Pons (tissue), 1 donor: ENCODE measurements at places on chromosomes 1 and 21.

DNA sequence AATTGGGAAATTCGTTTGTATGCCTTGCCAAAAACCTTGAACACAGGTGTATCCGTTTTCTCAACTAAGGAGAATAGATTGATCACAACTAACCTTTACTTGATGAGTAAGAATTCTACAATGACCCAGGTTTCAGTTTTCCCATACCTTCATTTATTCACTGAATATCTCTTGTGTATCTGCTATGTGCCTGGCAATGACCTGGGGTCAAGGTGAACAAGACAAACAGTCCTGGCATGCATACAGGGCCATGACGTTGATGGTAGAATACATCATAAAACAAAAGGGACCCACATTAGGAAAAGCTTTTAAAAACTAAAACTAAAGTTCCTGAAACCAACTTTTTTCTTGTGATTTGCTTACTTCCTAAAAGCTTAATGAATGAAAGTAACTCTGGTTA is 32.1 kb upstream of the EXOSC10 start:
- no peak for DNase-seq

- DNase-seq, result no peak
Measured at GRCh38 chr1:173411835-173412742, 65.0 kb upstream of the PRDX6 start.

DNA sequence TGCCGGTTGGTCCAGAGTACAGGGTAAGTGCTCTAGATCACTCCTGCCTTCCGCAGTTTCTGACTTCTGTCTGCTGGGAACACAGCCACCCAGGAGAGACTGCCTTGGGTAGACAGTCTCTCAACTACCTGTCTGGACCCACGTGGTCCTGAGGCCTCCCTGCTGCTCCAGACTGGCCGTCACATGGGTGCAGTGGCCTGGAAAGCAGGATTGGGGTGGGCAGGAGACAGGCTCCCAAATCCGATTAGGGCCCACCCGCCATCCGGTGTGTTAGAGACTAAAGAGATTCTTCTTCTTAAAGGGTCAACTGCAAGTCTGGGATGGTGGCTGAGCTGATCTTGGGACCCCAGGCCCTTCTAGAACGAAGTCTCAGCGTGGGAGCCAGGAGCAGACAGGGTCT is 105.5 kb downstream of the EBNA1BP2 start:
- no peak for DNase-seq

DNA sequence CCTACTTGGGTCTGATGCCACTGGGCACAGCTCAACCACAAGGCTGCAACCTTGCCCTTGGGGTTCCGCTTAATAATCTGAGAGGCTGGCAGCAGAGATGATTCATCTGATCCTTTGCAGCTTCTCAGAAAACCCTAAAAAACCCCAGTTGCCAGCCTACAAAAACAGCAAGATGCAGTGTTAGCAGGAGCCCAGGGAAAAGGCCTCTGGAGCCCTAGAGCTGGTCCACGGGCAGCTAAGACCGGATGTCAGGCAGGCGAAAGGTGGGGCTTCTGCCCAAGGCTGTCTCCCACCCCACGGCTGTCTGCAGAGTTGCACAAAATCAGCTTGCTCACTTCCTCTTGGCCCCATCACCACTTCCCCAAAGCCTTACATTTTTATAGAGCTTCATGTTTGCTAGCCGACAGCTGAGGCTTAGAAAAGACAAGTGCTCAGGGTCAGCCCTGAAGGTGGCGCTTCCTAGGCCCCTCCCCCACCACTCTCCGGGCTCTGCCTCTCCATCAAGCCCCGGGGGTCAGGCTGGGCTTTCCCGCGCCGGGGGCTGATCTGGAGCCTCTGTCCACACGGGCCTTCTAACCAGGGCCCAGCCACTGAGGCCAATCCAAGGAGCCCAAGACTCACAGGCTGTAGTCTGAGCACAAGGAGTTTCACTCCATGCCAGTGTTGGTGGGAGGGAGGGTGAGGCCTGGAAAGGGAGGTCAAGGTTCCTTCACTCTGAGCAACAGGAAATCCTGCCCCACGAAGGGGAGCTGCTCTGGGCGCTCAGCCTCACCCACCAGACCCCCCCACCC is 4.2 kb upstream of the ADORA3 start:
- DNase-seq, result peak; percentile 86

- peak; percentile 66 for DNase-seq
Measured at GRCh38 chr1:30817077-30817438, 59.5 kb upstream of the LAPTM5 start.

DNA sequence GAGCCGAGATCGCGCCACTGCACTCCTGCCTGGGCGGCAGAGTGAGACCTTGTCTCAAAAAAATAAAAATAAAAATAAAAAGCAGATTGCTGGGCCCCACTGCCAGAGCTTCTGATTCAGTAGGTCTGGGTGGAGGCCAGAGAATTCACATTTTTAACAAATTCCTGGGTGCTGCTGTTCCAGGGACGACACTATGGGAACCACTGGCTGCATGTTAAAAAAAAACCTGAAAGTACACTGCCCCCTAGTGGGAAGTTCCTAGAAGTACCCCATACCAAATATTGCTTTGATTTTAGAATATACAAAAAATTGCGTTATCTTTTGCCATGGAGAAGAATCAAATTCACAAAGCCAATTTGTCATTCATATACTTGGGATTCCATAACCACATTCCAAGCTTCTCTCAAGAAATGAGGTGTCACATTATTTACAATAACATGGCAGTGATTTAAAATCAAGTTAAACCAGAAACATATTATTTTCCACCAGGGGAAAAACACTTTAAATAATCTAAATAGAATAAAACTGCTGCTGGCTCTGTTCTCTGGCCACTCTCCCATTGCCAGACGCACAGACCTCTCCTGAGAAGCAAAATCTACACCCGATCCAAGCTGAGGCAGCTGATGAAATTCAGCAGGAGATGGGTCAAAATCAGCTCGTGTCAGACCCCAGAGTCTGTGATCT is 27.4 kb downstream of the SYF2 start:
- DNase-seq, result peak; percentile 63

DNA sequence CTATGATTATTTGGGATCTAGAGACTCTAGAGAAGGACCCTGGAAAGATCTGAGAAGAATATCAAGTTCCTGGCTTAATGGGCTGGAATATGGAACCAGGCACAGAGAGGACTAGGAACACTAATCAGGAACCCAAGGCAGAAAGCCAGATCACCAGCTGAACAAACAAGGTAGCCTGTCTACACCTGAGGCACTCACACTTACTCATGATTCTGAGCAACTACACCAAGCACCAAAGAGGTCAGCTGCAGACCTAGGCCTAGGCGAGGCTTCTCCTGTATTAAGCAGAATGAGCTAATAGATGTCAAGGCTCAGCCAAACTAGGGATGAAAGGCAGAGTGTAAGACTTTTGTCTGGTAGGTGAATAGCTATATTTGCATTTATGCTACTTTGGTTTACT is 368.1 kb downstream of the LTN1 start:
- DNase-seq, result no peak

GRCh38 chr1:13706046-13706445 is 6.1 kb downstream of the PRDM2 start:
- no peak for DNase-seq

- no peak for DNase-seq
Measured at GRCh38 chr1:10941891-10942541, 70.4 kb upstream of the TARDBP start.

DNA sequence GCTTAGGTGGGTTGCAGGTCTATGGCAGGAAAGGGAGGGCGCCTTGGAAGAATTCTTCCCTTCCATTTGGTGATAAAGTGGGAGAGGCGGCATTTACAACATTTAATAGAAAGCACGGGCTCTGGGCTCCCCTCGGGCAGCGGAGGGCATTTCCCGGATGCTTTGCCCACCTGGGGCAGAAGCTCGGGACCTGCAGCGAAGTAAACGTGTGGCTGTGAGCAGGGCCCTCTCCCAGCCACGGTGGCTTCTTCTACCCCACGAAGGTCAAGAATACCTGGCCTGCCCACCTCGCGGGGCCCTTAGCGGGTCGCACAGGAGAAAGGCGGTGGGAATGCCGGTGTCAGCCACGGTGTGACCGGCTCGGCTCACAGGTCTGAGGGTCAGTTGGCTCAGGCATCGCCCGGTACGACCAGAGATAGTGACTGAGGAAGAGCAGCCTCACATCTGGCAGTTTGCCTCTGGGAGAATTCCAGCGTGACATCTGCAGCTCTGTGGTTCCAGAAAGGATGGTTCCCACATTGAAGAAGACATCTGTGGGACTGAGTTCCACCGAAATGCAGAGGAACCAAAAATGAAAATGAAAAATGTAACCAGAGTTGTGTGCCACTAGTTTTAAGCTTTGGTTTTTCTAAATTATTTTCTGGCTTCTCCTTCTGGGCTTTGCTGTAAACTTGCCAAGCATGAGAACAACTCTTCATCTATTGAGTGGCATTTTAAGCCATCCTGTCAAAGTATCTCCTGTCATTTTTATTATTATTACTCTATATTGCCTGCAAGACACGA is 720 bp upstream of the F3 start:
- DNase-seq, result peak; percentile 44

DNA sequence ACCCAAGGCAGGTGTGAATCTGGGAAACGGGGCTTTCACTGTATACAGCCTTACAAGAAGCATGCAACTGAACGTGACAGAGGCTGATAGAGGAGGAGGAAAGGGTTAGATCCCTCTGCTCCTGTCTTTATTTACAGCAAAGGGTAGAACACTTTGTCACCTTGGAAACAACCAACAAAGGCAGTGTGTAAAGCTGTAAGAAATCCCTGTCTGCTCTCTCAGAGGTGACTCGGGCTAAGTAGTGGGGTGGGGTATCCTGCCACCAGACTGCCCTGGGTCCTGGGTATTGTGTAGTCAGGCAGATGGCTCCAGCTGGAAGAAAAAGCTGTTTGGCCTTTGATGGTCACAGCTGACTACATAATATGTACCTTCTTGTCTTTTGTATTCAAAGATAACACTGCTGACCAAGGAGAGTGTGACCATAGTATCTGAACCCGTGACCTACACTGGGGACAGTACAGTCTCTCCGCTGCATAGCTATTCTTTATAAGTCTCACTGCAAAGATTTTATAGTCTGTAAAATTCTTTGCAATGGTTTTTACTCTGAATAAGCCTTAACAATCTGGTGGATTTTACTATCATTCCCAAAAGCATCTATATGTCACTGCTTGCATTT is 22.1 kb upstream of the POU2F1 start:
- DNase-seq, result no peak
